ENCODE measurements at places on chromosomes 16 and 17.

GRCh38 chr17:27532269-27533263 is 76.3 kb downstream of the KSR1 start:
- DNase-seq = no peak

DNA sequence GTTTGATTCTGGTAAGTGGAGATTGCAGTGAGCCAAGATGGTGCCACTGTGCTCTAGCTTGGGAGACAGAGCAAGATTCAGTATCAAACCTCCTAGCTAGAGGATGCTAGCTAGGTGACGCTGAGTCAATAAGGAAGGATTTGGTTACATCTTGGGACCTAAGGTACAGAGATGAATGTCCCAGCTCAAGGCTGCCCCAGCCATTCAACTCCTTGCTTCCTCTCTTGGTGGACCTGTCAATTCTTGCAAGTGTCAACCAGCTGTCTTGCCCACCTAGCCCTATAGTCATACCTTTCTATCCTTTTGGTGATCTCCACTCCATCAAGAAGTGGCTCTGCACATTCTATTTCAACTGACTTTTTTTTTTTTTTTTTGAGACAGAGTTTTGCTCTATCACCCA is 1.4 kb upstream of the MILR1 start:
- DNase-seq = no peak

- no peak for DNase-seq
These were observed 1.9 kb upstream of the HSF4 start for GRCh38 chr16:67162506-67163163.

GRCh38 chr16:50537533-50538290 is 10.5 kb upstream of the NKD1 start:
- no peak for DNase-seq

DNA sequence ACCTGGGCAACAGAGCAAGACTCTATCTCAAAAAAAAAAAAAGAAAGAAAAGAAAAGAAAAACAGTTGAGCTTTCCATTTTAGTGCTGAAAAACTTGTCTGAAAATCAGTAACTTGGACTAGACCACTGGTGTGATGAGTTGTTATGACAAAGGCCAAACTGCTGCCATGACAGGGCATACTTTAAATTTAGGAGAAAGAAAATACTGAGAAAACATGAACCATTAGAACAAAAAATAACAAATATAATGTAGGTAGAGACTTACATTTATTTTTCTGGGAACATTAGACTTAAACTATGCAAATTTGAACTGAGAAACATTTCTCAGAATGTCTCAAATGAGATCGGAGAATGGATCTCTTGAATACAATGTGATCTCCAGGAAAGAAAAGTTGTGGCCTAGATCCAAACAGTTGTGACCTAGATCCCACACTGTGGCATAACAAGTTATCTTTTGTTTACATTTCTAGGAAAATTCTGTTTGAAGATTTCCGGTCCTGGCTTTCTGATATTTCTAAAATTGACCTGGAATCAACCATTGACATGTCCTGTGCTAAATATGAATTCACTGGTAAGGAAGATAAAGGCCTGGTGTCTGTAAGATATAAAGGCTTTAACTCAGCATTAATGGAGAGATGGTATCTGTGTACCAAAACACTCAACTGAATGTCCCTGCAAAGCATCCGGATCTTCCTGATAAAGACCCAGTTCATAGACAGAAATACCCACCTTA is 10.9 kb downstream of the OGFOD1 start:
- no peak for DNase-seq

- DNase-seq = peak; percentile 92
These were observed at the start of gene SBK1 for GRCh38 chr16:28291651-28292626. Gene SBK1 (plus strand): TSS chr16:28292525. CDS start chr16:28317392, 24,867 bp downstream.

GRCh38 chr16:14302399-14303181 is 231.5 kb downstream of the MRTFB start:
- DNase-seq = peak; percentile 36

DNA sequence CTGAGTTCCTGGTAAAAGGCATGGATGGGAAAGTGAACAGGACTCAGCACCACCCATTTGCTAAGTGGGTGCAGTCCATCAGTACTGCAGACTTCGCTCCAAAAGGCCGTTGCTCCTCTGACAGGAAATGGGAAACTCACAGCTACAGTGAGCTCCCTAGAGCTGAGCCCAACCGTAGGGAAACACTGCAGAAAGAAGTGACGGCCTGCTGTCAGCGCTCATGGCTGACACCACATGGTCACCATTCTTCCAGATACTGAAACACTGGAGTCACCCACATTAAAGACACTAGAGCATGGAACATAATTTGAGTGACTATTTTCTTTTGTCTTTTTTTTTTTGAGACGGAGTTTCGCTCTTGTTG is 31.9 kb downstream of the UBE2O start:
- DNase-seq = no peak

GRCh38 chr16:56275076-56275475 is 83.8 kb downstream of the GNAO1 start:
- DNase-seq = no peak

GRCh38 chr16:69514356-69514755 is 51.4 kb upstream of the NFAT5 start:
- no peak for DNase-seq
